GM12865 (cell line): ENCODE measurements at places on chromosomes 12 and 14.
A peak's percentile ranks its signal among the peaks of the same experiment; 100 is the strongest.

GRCh38 chr12:89960011-89960507, 251.4 kb upstream of the ATP2B1 start:
- peak; percentile 86 for DNase-seq

GRCh38 chr12:128076188-128076587, 190.8 kb upstream of the TMEM132C start:
- DNase-seq, result no peak

DNA sequence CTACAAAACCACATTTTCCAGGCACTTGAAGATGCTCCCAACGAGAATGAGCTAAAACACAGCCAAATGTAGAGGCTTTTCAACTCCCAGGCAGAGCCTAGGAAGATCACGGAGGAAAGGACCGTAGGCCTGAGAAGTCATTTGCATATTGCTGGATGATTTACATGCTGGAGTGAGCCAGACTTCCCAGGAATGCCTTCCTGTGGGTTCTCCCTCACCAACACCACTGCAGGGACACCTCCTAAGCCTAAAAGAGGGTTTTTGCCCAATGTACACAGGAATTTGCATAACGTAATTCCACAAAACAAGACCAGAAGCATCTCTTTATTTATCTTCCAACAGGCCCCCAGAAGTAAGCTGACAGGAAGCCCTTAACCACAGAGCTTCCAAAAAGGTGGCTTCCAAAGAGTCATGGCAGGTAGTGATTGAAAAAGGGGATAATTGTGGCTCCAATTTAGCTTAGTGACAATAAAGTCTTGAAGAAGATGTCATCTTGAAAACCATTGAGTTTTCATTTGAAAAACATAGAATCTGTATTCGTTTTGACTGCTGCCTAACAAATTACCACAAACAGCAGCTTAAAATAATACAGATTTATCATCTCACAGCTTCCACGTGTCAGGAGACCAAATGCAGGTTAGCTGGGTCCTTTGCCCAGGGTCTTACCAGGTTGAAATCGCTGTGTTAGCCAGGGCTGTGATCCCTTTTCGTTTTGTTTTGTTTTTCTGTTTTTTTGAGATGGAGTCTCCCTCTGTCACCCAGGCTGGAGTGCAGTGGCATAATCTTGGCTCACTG, 116.2 kb downstream of the EGLN3 start:
- DNase-seq, result peak; percentile 37

DNA sequence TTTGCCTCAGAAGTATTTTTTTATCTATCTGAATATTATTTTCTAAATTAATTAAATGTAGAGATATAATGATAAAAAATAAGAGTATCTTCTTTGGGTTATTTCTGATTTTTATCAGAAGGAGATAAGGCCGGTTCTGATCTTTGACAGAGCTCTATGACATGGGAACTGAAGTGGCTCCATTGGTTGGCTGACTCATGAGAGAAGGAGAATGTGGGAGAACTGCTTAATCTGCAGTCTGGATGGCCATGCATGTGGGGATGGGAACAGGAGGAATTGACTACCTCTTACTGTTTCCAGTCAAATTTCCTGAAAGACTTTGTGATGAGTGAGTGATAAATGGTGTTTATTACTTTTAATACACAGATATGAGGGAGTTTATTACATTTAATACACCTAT, 155.8 kb upstream of the ATP2B1 start:
- DNase-seq, result no peak

DNA sequence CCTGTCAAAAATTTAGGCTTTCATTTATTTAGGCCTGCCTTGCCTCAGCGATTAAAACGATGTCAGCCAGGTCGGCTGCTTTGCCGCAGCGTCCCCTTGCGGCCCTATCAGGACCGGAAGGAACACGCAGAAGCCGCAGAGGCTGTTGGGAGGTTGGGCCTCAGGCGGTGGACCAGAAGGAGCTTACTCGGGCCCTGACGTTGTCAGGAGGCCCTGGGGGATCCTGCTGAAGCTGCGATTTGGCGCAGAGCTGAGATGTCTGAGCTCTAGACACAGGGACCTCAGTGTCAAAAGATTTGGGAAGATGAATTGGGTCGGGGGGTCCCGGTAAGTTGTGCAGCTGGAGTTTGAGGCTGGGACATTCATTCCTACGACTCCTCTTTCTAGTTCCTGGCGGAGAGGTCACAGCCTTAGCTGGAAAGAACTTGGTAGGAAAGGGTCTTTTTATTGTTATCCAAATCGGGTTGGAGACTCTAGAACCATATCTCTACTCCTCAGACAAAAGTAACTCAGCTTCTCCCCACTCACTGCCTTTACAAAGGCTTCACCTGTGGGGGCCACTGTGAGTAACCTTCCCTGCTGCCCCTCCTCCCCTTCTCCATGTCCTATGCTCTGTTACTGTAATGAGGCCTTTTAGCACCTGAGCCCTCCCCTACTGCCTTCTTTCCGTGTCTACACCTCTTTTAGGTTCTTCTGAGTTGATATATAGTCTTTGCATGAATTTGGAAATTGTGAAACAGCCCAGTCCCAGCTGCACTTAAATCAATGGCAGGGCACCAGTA, 6.6 kb upstream of the ABCD2 start:
- DNase-seq, result no peak

- DNase-seq, result no peak
Observed at GRCh38 chr12:70449074-70449752, 83.1 kb downstream of the KCNMB4 start.

DNA sequence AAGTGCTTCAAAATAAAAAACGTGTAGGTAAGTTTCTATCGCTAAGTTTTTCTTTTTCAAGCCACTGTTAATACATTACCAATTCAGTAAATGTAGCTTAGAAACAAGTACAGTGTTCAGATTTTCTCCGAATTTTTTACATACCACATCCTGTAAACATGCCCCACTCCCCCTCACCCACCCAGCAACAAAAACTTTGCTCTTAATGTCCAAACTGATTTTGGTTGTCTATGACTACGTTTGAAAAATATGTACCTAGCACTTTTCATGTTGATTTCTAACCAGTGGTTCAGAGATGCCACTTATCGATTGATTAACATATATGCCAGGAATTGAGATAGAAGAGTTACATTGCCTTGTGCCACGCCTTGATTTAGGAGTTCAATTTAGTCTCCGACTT, 663 bp upstream of the LIN7A start:
- DNase-seq, result no peak

DNA sequence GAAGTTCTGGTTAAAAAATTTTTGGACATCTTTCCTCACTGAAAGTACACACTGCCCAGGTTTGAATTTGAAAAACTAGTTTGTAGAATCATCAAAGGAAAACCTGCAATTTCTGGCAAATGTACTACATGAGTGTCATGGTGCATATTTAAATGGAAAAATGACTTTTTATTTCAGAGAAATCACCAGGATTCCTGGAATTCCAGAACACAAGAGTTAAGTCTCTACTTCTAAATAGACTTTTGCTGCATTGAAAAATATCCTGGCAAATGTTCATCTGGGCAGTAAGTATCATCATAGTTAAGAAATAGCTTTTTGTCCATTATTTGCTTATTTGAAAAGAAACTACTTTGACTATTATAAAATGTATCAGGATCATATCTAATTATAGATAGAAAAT, 275.1 kb downstream of the PRKD1 start:
- DNase-seq, result no peak

GRCh38 chr12:109113661-109114321, 2.6 kb upstream of the ACACB start:
- DNase-seq, result no peak

- DNase-seq, result peak; percentile 63
Observed at GRCh38 chr12:32025906-32026305, 66.7 kb downstream of the RESF1 start.

GRCh38 chr12:12508612-12509011, 54.1 kb downstream of the DUSP16 start:
- no peak for DNase-seq

- no peak for DNase-seq
Observed at GRCh38 chr14:52792097-52792415, 649 bp upstream of the GNPNAT1 start.

DNA sequence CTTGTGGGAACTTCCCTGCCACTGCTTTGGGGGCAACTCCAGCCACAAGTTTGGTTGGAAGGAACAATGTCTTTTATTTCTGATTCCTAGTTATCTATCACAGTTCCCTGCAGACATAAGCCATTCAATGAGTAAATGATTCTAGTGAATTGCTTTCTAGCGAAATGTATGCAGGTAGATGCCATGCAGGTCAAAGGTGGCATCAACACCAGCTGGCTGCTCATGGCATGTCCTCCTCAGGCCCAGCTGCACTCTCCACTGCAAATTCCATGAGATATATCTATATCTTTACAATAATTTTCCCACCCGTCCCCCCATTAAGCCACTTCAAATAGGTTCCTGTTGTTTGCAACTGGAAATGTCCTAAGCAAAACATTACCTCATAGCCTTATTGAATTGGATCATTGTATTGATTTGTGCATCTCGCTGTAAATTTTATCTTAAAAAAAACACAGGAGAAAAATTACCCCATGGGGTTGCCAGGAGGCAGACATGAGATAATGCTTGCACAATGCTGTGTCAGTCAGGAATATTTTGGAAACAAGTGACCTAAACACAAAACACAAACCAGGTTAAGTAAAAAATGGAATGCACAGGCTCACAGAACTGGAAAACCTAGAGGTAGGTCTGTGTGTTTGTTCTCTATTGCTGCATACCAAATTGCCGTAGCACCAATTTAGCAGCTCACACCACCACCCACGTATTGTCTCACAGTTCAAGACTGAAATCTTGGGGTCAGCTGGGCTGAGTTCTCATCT, 32.8 kb upstream of the TXNRD1 start:
- no peak for DNase-seq

DNA sequence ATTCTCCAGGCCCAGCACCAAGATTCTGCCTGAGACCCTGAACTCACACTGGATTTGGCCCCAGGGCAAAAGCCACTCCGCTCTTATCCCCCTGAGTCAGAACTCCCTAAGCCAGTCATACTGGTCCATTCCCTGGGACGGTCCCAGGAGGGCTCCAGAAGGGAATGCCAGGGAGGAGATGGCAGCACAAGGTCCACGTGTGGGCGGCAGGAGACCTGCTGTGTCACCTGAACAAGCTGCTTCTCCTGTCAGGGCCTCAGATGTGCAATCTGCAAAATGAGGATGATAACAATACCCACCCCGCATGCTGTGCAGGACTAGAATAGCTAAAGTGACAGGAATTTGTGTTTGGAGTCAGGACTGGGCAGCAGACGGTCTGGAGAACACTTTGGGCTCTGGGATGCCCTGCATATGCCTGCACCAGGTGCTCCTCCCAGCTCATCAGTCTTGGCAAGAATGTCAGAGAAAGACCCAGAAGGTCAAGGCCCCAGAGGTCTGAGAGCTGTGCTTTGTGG, 40.3 kb downstream of the CMKLR1 start:
- no peak for DNase-seq

GRCh38 chr14:75372260-75372659, 55.6 kb upstream of the JDP2 start:
- no peak for DNase-seq

GRCh38 chr12:56336361-56337167, 2.1 kb upstream of the IL23A start:
- DNase-seq, result peak; percentile 45

- no peak for DNase-seq
Observed at GRCh38 chr12:103128862-103129501, 171.5 kb downstream of the ASCL1 start.

GRCh38 chr12:124763594-124763979, 100.1 kb downstream of the SCARB1 start:
- DNase-seq, result no peak

GRCh38 chr14:97887690-97888089, 1090.5 kb downstream of the VRK1 start:
- no peak for DNase-seq

- no peak for DNase-seq
Observed at GRCh38 chr12:84599539-84599938, 313.1 kb downstream of the SLC6A15 start.

DNA sequence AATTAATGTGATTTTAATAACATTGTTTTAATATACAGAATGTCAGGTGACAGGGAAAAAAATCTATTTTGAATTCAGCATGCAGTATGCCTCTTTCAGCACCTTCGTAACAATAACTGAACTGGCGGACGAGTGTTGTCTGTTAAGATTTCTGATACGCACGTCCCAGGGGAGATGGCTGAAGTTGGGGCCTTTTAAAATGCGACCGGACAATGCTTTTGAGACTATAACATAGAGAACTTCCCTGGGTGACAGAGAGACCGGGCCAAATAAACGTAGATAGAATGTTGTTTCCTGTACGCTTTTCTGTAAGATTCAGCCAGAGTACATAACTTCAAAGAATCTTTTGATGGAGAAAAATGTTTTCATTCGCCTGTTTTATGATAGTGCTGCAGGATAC, 239.7 kb downstream of the EGLN3 start:
- no peak for DNase-seq

GRCh38 chr12:12563290-12563928, 746 bp upstream of the DUSP16 start:
- DNase-seq, result no peak

GRCh38 chr12:89690925-89691324, 17.7 kb downstream of the ATP2B1 start:
- no peak for DNase-seq

- DNase-seq, result no peak
Observed at GRCh38 chr14:102264355-102264754, 40.6 kb downstream of the MOK start.
